ENCODE measurements at places on chromosomes 16 and 17. TPM values are rescaled to one million over a fixed set of nuclear protein-coding genes. Genes with fewer than 3 reads are reported as not detected.

DNA sequence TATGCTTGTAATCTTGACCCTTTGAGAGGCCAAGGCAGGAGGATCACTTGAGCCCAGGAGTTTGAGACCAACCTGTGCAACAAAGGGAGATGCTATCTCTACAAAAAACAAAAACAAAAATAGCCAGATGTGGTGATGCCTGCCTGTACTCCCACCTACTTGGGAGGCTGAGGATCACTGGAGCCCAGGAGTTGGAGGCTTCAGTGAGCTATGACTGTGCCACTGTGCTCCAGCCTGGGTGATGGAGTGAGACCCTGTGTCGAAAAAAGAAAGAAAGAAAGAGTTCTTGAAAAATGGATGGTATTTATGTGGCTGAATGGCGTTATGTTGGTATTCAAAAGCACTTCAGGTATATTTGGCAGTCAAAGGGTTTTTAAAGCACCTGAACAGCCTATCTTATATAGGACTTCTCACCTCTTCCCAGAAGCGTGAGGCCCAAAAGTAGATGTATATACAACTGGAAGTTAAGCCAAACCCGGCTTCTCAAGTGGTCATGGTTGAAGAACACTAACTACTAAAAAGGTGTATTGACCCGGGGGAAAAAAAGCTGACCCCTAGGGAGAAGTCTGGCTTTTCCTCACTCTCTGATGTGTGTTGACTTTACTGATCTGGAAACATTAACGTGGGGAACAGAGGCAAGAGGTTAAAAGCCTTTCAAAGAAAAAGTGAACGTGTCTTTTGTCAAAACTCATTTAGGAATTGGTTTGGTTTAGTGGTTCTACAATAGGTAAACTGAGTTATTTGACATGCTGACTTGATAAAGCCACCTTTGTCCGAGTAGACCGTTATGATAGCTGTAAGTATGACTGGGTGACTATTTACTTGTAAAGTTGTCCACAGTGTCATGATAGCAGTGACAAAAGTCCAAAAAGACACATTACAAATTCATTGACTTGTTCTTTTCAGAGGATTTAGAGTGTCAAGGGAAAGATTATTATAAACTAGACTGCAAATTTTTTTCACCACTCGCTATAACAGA lies 183.4 kb downstream of the IRX3 start:
- DNase-seq = no peak

DNA sequence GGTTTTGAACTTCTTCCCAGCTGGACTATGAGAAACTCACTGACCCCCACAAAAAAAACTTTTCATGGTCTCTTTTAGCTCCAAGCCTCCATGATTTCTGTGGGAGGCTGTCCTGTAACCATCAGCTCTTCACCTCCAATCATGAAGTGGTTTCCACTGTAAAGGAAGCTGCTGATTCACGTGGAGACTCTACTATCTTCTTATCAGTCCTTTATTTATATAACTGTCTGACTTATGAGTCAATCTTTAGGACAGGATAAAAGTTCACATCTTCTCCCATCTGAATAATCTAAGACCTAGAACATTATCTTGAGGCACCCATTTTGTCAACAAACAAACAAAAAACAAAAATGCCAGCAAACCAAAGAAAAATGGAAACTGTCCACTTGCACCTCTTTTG lies 409.9 kb downstream of the SLC39A11 start:
- DNase-seq = no peak

DNA sequence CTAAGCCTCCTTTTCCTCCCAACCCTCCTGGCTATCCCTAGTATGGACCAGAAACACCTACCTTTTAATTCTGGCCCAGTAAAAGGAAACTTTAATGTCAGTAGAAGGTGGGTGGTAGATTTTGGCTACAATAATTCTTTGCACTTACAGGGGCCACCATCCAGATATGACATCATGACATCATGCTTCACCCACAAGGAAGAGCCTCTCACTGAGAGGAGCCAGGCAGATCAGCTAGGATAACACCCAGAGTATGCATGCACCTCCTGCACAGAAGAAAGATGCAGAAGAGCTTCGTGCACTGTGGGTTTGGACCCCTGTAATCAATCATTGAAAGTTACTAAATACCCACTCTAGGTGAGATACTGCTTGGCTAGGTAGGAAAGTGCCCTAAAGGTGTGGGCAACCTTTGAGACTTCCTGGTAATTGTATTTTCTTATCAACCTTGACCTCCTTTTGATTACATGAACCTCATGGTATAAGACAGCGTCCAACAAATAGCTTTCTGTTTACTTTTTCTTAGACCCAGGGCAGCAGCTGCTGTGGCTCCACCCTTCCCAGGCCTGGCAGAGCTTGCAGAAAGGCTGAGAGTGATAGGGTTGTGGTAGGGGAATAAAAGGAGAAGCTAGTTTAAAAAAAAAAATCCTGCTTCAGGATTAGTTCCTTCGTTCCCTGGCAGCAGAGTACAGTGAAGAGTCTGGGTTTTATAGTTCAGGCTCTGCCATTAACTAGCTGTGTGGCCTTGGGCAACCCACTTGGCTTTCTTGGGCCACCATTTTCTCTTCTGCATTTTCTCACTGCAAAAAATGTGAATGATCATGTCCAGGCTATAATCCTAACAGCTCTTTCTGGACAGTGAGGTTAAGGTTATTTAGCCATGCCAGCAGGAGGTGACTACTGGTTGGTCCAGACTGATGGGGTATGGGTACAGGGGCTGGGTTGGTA lies 6.2 kb downstream of the MAP3K14 start:
- no peak for DNase-seq

Gene UMOD
- total RNA-seq = not detected

DNA sequence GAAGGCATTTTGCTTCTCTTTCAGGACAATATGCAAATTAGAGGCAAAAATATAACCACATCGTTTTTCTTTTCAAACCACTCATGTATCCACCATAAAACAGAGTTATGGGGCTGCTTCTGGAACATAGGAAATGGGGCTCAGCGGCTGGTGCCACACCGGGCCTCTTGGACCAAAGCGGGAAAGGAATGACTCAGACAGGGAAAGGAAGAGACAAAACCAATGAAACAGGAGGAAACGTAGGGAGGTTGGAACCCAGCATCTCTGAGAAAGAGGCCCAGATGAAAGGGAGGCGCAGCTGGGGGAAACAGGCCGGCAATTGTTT lies 28.5 kb downstream of the CUEDC1 start:
- peak; percentile 37 for DNase-seq

DNA sequence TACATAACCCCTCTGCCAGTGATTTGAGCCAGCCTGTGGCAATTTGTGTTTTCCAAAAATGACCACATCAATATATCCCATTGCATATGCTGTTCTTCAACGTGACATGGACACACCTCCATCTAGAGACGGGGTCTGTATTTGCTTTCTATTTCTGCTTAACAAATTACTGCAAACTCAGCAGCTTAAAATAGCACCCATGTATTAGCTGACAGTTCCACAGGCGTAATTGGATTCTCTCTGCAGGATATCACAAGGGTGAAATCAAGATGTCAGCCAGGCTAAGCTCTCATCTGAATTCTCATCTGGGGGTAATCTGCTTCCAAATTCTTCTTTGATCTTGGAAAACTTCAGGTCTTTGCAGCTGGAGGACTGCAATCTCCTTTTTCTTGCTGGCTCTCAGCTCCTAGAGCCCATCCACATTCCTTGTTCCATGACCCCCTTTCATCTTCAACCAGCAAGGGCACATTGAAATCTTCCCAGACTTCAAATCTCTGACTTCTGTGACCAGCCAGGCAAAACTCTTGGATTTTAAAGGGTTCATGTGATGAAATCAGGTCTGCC lies 8.2 kb downstream of the KRT9 start:
- no peak for DNase-seq

Gene CES3
- total RNA-seq = 0.78 TPM

Gene ZG16
- total RNA-seq = not detected

DNA sequence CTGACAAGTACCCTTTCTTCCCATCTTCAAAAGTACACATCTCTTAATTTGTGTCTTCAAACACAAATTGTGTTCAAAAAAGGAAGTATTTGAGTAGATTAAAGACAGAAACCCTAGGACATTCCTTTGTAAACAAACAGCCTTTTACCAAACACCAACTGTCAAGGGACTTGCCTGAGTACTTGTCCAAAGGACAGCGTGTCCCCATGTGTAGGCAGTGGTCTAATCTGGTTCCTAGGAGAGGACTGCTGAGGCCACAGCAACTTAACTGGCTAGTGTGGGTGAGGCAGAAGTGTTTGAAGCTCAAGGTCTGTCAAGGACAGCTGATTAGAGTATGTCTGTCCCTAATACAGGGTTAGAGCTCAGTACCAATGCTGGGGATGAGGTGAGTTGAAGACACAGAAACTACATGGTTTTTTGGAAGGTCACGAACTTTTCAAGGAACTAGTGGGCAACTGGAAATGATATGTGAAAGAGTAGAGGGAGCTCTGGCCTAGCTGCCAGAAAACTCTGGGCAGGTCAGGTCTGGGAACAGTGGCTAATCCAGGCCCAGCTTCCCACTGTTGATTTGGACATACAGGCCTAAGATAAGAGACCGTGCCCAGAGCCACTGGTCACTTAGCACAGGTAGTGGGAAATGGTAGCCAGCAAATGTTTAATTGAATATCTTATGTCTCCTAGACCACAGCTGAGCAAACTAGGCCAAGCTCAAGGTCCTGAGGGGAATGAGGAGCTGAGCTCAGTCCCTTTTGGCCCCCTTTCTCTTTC lies 10.1 kb downstream of the HMOX2 start:
- no peak for DNase-seq

- no peak for DNase-seq
Observed at GRCh38 chr16:74268372-74268782, 28.2 kb upstream of the PSMD7 start.

- DNase-seq = no peak
Observed at GRCh38 chr17:32498391-32498790, 11.6 kb downstream of the CDK5R1 start.

Gene EFCAB13
- 16.8 TPM for total RNA-seq

GRCh38 chr17:82090549-82091263 lies 7.3 kb downstream of the FASN start:
- DNase-seq = no peak

GRCh38 chr16:1130382-1130781 lies 22.5 kb upstream of the CACNA1H start:
- DNase-seq = no peak

Gene OR1F1
- total RNA-seq = 0.78 TPM

DNA sequence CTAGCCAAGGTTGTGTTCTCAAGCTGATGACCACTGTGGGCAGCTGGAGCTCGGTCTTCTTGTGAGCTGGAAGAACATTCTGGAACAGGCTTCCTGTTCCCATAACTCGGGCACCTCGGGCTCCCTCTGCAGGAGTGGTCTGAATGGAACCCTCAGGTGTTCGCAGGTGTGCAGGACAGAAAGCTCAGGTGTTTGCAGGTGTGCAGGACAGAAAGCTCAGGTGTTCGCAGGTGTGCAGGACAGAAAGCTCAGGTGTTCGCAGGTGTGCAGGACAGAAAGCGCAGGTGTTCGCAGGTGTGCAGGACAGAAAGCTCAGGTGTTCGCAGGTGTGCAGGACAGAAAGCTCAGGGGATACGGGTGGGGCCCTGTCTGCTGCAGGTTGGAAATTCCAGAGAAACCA lies 109.0 kb upstream of the CACNG5 start:
- no peak for DNase-seq

Data from occipital lobe (tissue), 3 donors.